ENCODE measurements at places on chromosomes 1 and 21.

DNA sequence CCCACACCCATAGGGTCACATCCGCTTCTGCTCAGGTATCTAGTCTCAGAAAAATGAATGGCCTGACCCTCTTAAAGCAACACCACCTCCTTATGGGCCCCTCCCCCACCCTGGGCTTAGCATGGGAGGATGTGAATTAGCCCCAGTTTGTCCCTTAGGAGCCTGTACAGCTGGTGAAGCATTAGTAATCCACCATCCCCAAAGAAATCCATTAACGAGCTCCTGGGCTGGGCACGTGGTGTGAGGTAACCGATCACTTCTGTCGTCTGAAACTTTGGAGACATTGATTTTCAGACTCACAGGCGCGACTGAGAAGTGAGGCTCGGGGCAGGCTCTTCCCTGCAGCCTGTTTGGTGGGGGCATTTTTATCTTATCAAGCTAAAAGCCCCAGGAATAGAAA lies 10.5 kb downstream of the RASSF5 start:
- DNase-seq: no peak

GRCh38 chr1:234887016-234887900 lies 241.4 kb downstream of the TOMM20 start:
- DNase-seq: no peak

DNA sequence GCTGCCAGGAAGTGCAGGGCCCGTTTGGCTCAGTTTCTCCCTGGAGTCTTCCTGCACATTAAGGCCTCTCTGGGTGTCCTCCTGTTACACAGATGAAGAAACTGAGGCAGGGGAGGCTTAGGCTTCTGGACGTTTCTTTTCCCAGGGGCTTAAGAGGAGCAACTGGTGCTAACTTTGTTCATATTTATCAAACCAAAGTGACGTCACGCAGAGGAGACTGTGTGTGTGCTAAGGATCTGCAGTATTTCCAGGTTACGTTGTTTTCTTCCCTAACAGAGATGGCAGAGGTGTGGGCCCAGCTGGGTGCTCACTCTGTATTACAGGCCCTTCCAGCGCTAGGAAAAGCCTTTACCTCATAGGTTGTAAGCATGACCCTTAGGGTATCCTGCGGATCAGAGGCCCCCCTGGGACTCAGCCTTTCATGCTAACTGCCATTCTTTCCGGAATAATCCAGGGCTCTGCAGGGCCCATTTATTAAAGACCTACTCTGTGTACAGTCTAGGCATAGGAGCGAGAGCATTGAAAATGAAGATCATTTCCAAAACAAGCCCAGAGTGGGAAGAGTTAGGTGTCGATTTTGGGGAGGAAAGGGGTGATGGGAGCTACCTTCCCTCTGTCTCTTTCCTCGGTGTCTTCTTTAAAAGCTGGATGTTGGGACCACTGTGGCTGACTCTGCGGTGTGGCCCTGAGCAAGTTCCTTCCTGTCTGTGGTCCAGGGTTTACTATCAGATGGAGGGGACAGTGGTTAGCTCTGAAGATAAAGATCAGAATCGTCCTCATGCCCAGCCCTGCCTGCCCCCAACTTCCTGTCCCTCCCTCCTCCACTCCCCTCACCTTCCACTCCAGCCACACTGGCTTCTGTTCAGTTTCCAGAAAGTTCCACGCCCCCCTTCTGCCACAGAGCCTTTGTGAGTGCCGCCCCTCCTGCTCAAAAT lies 4.6 kb downstream of the AGTRAP start:
- DNase-seq: no peak

GRCh38 chr1:155136748-155137147 lies 1.1 kb downstream of the SLC50A1 start:
- DNase-seq: no peak

GRCh38 chr1:101025283-101025656 lies 314 bp downstream of the DPH5 start:
- peak; percentile 29 for DNase-seq

DNA sequence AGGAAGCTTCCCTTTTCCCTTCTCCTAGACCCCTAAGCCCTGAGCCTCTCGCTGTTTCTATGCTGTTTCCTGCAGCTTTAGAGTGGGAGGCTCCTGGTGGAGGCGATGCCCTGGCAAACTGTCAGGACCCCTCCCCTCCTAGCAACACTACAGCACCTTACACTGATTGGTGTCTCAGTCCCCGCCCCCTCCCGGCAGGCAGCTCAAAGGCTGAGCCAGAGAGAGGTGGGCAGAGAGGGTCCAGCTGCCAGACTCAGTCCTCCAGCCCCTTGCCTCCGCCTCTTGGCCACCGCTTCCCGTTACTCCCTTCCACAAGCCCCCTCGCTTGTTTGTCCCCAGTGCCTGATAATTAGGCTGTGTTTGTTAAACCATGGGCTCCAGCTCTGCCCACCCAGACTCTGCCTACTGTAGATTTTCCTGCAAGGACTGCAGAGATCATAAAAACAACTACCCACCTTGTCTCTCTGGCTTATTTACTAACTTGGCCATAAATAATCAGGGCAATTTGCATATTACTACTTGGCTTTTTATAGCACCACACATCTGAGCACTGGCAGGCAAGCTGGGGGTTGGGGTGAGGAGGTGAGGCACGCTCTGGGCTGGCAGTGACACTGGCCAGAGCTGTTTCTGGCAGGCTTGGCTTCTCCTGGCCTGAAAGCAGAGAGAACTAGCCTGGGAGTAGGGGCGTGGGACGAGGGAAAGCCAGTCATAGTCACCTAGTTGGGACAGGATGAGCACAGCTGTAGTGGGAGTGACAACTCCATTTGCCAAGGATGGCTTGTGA lies 107.5 kb downstream of the CSMD2 start:
- DNase-seq: no peak

DNA sequence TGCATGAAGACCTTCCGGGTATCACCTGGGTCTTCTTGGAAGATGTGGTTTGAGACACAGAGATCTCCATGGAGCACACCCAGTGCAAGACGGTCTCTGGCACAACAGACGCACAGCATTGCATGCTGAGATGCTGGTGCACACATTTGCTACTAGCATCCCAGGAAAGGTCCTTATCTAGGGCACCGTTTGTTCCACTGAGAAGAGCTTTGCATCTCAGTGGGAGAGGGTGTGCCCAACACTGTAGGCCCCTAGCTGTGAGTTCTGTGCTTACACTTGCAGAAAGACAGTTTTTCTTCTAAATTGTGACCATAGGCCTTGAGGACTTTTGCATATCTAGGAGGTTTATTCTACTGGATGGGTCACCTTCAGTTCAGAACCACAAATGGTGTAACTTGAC lies 554.1 kb downstream of the MATN1 start:
- DNase-seq: no peak

DNA sequence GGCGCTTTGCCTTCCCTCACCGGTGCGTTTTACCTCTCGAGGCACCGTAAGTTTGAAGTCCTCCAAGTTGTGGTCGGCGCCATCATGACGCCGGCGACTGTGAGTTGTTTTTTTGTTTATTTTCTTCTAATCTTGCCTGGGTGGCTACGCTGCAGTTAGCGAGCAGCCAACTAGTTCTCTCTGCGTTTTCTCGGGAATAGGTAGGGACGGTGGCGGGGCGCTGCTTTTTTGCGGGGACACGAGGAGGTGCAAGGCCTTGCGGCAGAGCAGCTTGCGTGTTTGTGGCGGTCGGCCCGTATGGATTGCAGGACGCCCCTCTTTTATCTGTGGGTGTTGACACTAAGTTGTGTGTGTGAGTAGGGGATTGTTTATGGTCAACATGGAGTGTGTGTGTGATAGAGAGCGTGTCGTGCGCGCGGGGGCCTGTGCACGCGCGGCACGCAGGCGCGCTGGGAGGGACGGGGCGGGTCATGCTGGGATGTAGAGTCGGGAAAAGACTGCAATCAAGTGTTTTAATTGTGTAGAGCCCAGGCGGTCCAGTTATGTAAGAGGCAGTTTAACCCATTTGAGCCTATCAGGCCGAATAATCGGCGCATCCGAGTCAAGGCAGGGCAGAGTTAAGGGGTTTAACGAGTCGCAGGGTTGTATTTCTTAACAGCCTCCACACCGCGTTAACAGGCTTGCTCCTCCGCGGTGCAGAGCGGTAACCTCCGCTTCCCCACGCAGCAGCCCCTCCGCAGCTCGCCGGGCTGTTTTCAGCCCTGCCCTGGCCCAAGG lies 1.2 kb upstream of the NEGR1 start:
- peak; percentile 89 for DNase-seq

- no peak for DNase-seq
These were observed 97.8 kb downstream of the EBNA1BP2 start for GRCh38 chr1:43074244-43074643.

DNA sequence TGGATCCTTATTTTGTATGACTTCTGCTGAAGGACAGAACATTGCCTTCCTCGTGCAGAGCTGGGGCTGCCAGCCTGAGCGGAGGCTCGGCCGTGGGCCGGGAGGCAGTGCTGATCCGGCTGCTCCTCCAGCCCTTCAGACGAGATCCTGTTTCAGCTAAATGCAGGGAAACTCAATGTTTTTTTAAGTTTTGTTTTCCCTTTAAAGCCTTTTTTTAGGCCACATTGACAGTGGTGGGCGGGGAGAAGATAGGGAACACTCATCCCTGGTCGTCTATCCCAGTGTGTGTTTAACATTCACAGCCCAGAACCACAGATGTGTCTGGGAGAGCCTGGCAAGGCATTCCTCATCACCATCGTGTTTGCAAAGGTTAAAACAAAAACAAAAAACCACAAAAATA lies 27.5 kb upstream of the KDM4A start:
- no peak for DNase-seq

DNA sequence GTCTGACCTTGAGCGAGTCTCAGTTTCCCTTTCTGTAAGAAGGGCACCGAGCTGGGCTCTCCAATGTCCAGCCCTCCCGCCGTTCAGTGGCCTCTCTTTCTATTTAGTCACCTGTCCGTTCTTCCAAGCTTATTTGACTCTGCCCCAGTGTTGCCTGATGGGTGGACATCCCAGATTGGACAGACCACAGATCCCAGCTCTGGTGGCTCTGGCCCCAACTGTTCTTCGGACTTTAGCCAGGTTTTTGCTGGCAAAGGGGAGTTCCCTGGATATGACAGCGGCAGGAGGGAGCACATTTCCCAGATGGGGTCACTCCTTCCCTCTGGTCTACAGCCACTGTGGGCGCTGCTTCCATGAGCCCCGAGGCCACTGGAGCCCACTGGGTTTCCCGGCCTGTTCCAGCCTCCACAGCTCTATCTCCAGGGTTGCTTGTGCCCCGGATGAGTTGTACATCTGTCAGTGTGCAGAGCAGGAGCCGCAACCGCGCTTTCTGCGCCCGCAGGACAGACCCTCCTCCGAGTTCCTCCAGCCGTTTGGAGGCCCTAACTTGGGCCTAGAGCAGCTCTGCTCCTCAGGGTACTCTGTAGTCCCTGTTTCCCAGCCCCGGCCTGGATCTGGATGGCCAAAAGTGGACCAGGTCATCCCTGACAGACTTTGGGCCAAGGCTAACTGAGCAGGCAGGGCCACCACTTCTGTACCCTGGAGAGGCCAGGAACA lies 3.8 kb downstream of the DMBX1 start:
- no peak for DNase-seq

GRCh38 chr21:26790296-26790695 lies 54.9 kb downstream of the ADAMTS1 start:
- DNase-seq: no peak

DNA sequence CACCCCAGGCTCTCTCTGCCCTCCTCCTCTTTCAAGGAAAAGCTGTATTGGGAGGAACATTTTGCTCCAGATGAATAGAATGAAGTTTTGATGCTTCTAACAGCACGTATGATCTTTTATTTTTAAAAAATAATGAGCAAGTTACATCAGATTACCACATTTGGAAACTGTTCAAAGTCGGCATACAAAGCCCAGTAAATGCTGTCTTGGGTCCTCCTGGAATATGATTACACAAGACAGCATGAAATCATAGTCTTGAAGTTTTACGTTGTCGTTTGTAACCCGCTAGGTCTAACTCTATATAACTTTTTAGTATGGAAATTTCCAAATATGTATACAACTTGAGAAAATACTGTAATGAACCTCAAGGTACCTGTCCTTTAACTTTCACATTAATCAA lies 385.6 kb downstream of the HLX start:
- DNase-seq: no peak

DNA sequence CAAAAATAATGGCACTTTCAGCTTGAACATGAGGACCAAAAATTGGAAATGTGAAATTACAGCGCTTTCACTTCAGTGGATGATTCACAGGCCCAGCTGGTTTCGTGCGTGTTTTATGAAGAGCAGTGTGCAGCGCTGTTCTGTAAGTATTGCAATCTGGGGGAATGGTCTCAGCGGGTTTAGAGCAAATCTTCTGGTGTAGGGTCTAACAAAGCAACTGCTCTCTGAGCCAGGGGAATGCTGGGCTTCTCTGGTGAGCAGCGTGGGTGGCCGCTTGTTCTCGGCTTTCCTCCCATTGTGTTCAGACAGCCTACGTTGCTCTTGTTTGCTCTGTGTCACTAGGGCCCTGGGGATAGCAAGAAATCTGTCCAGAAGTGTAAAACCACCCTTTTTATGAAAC lies 42.4 kb upstream of the GADD45A start:
- no peak for DNase-seq

- peak; percentile 75 for DNase-seq
These were observed 264.9 kb downstream of the DYRK1A start for GRCh38 chr21:37631319-37632117.

GRCh38 chr1:172484252-172484651 lies 40.4 kb upstream of the PIGC start:
- DNase-seq: no peak

DNA sequence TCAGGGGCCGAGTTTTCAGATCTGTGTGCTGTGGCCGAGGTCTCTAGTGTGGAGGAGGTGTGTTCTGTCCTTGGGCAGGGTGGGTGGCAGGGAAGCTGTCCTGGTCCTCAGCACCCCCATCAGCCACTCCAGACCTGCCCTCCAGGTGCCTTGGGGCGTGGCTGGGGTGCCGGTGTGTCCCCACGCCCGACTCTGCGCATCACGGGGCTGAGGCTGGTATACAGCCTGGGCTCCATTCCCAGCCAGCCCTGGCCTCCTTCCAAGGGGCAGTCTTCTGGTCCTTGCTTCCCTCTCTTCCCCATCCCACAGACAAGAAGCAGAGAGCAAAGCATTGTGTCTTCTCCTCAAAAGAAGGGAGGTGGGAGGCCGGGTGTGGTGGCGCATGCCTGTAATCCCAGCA lies 4.0 kb downstream of the SAMD11 start:
- no peak for DNase-seq

DNA sequence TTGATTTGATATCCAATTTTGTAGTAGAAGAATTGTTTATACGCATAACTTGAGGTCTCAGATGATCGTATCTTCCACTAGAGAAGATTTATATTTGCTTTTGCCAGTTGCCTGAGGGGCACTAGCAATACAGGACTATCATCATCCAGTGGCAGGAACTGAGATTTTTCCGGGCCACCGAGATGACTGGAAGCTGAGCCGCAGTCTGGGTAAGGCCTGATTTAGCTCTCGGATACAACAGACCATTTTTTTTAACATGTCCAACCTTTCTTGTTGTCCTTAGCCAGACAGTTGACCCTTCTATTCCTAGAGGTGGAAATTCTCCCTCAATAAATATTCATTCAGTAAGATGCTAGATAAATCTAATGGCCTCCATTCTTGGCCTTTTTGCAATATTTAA lies 25.4 kb upstream of the GUCA2B start:
- DNase-seq: no peak

- no peak for DNase-seq
These were observed 21.8 kb downstream of the CAPN2 start for GRCh38 chr1:223733898-223734852.

Data from Daoy (cell line).